Dermis microvascular lymphatic vessel endothelial cell (primary cell): ENCODE measurements at places on chromosomes 5 and 9.

- DNase-seq: no peak
Measured at GRCh38 chr5:95718203-95718602, 12.9 kb upstream of the RHOBTB3 start.

GRCh38 chr5:150791536-150791935 is 13.0 kb downstream of the SMIM3 start:
- no peak for DNase-seq

DNA sequence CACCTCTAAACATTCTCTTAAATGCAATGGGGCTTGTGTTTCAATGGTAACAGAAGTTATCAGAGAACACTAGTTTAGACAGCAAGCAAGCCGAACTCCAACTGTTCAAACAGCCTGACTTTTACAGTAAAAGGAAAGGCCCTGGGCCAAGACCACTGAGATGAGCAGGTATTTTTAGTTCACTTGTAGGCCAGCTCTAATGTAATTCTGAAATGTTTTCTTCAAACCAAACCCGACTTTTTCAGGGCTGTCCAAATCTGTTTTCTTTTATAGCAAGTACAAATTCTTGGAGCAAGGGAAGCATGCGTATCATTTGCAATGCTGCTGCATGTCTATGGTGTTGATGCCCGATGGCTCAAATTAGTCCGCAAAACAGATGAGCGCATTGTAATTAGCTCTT is 192.9 kb downstream of the SLF1 start:
- no peak for DNase-seq

- peak; percentile 27 for DNase-seq
Measured at GRCh38 chr5:139251281-139251687, 42.3 kb upstream of the MATR3 start.

- no peak for DNase-seq
Measured at GRCh38 chr5:14714706-14715105, 50.2 kb downstream of the OTULIN start.

- DNase-seq: no peak
Measured at GRCh38 chr9:130197888-130198287, 25.7 kb downstream of the NCS1 start.

GRCh38 chr5:1490376-1490775 is 33.4 kb downstream of the LPCAT1 start:
- no peak for DNase-seq

DNA sequence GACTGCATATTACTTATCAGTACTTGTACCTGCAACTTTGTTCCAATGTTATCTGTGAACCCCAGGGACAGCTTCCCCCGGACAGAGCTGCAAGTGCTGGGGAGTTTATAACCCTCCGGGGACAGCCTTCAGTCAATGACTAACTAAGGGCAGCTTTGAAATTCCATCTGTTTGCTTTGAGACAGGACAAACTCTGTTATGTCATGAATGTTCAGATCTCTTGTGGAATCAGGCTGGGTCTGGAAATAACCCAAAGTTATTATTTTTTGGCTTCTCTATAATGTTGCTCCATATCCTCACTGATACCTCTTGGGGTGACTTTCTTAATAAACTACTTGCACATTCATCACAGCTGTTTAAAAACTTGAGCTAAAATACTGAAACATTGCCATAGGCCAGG is 617.5 kb upstream of the TLE4 start:
- DNase-seq: no peak

- DNase-seq: no peak
Measured at GRCh38 chr5:34533582-34534522, 122.3 kb upstream of the RAI14 start.

DNA sequence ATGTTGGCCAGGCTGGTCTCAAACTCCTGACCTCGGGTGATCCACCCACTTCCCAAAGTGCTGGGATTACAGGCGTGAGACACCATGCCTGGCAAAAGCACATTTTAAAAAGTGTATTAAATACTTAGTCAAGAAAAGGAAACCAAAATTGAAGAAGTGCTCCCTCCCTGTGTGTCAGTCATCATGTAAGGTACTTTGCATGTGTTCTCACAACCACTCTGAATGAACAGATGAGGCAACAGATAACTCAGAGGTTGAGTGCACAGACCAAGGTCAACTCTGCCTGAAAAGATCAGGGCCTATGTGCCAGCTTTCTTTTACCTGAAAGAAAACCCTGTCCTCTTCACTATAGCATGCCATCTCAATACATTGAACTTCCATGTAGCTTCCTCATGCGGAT is 289.7 kb downstream of the MRPS30 start:
- DNase-seq: no peak

GRCh38 chr5:114319236-114319635 is 42.6 kb upstream of the KCNN2 start:
- DNase-seq: peak; percentile 75

DNA sequence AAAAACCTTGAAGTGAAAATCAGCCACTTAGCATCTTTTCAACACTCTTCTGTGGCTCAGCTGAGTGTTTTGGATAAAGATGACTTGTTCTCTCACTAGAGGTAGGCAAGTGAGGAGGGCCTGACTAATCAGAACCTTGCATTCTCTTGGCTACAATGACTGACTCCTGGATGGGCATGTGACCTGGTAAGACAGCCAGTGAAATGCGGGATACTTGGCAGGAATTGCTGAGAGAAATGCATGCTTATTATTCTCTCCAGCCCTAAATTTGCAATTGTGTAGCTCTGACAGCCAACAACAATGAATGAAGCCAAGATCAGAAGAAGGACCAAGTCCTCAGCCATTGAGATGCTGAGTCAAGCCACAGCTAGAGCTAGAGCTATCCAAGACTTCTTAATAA is 490.5 kb upstream of the ZNF608 start:
- DNase-seq: no peak

- no peak for DNase-seq
Measured at GRCh38 chr9:98071737-98072136, 15.2 kb downstream of the NANS start.

GRCh38 chr5:120436996-120437395 is 27.1 kb upstream of the PRR16 start:
- DNase-seq: no peak

DNA sequence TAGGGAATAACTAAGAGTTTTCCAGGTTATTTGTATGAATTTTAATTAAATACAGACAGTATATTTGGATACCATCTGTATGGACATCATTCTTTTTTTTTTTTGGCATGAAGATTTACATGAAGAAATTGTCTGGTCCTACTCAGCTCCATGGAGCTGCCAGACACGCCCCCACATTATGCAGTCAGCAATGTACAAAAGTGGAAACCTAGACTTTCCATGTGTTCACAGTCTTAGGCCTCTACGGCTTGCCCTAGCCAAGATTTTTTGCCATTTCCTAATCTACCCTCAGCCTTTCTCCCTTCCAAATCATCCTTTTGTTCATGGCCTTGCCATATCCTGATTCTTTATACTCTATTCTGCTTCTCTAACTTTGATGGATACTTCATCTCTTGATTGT is 207.1 kb downstream of the SGCD start:
- DNase-seq: no peak

- DNase-seq: no peak
Measured at GRCh38 chr9:122155796-122156195, 3.8 kb downstream of the NDUFA8 start.

GRCh38 chr5:140239461-140239860 is 63.4 kb downstream of the PFDN1 start:
- no peak for DNase-seq

GRCh38 chr5:144117412-144117811 is 53.0 kb downstream of the YIPF5 start:
- DNase-seq: peak; percentile 66

DNA sequence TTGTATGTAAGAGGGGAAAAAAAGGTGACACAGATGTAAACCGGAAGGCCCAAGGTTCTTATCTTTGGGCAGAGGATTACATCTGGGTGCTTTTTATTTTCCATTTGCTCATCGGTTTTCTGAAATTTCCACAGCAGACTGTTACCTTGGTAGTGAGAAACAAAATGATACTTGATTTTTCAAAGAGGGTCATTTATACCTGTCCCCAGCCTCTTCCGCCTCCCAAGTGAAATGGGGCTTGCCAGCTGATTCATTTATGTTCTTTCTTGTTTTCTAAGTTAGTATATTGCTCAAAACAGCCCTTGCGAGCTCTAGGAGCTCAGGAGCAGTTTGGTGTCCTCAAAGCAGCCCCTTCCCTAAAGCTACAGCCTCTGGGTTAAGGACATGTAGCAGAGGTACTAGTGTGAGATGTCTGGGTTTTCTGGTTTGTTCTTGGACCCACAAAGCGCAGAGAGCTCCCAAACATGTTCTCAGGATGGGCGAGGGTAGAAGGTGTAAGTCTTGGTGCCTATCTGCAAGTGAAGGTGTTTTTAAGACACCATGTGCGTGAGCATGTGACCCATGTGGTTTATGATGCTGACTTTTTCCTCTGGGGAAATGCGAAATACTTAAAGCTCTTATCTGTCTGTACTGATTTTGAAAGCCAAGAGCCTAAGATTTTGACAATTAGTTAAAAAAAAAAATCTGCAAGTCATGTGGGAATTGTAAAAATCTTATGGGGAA is 38.3 kb downstream of the DAPK1 start:
- no peak for DNase-seq

GRCh38 chr9:37719526-37719925 is 34.1 kb upstream of the TRMT10B start:
- no peak for DNase-seq

DNA sequence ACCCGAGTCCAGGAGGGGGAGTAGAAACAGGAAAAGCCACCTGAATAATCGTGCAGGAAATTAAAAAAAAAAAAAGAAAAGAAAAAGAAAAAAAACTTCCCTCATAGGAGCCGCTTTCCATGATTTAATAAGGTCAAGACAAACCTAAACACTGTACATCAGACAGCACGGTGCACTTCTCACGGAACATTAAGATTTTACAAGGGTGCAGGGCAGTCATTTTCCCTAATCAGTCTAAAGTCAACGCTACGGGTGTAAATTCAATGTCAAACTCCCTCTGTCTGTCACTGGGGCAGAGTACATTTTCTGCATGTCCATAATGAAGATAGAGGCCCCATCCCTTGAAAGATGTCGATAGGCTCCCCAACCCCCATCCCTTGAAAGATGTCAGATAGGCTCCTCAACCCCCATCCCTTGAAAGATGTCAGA is 139.7 kb downstream of the TSSK1B start:
- DNase-seq: no peak
